ENCODE measurements at places on chromosomes 5 and 9. TPM values are rescaled to one million over a fixed set of nuclear protein-coding genes. Genes with fewer than 3 reads are reported as not detected.

DNA sequence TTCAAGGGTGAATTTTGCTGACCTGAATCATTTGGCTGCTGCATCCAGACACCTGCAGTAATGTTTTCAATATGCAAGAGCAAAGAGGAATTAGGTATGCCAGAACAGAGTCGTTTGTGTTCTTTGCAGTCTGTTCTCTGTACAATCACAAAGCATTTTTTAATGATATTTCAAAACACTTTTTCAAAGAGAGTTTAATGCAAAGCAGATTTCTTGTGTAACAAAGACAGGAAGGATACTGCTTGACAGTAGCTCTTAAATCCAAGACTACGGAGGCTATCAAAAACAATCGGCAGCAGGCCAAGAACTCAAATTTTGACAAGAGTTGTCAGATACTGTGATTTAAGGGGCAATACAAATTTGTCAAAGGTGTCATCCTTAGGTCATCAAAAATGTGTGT lies 341.9 kb downstream of the GADD45G start:
- no peak for DNase-seq

- DNase-seq, result no peak
Observed at GRCh38 chr5:87231037-87231808, 36.5 kb upstream of the RASA1 start.

DNA sequence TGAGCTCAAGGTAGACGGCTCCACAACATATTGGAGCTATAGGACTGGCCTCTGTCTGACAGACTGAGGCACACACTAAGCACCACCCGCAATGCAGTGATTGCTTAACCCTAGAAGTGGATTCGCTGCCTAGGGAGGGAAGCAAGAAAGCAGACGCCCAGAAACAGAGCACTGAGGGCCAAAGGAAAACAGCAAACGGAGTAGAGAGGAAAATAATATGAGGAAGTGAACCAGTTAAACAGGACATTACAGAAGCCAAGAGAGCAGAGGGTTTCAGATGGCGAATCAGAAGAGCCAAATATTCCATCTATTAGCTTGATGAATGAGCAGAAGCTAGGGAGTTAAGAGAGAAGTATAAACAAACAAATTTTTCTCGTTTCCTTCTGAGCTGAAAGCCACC lies 139.2 kb upstream of the LHFPL2 start:
- DNase-seq, result no peak

DNA sequence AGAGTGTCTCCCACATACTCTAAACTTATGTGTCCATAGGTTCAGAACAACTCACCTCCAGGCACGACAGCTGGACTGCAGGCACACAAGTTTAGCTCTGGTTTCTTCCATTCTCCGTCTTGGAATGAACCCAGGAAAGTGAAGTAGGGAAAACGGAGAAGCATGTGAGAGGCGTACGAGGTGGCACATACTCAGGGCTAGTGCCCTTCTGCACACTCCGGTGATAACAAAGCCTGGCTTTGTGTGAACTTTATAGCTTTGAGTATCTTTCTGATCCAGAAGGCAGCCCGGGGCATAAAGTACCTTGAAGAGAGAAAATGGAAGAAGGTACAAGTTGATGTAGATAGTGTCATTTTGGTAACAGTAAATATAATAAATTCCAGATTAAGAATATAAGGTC lies 11.1 kb upstream of the HTR4 start:
- no peak for DNase-seq

The ITK gene
- total RNA-seq, result not detected
